Tibial artery (tissue), 4 donors: ENCODE measurements at places on chromosomes 1 and 21.
A peak's percentile ranks its signal among the peaks of the same experiment; 100 is the strongest.

DNA sequence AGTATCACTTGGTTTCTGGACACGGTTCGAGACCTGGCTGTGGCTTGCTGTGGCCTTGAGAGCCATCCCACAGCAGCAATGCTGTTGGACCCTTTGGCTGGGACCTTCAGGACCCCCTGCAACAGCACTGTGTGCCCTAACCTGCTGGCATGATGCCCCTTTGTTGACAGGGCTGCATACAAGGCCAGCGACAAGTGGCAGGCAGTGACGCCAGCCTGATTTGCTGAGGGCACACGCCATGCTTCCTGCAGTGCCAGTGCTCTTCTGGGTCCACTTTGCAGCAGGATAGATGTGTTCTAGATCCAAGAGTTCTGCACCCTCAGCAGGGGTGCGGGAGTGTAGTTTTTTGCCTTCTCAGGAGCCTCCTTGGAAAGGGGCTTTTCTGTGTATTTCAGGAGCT is 32.8 kb downstream of the COQ8A start:
- DNase-seq, result no peak

- DNase-seq, result no peak
Measured at GRCh38 chr1:112508278-112509004, at the start of gene WNT2B. Gene WNT2B, plus strand, starts transcription at chr1:112508965. Its CDS starts 298 bp downstream, at chr1:112509263.

DNA sequence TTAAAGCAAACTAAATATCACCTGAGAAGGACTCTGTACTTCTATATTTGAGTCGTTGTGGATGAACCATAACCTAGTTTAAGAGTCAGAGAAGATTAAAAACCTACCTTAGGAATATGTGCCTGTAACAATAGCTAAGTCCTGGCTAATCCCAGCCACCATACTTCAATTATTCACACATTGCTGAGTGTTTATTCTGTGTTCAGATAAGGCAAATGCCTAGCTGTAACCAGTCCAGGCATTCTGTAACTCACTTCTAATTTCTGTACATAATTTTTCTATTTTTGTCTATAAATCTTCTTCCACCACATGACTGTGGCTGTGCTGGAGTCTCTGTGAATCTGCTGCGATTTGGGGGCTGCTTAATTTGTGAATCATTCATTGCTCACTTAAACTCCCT is 441.9 kb upstream of the ADAMTS5 start:
- no peak for DNase-seq

DNA sequence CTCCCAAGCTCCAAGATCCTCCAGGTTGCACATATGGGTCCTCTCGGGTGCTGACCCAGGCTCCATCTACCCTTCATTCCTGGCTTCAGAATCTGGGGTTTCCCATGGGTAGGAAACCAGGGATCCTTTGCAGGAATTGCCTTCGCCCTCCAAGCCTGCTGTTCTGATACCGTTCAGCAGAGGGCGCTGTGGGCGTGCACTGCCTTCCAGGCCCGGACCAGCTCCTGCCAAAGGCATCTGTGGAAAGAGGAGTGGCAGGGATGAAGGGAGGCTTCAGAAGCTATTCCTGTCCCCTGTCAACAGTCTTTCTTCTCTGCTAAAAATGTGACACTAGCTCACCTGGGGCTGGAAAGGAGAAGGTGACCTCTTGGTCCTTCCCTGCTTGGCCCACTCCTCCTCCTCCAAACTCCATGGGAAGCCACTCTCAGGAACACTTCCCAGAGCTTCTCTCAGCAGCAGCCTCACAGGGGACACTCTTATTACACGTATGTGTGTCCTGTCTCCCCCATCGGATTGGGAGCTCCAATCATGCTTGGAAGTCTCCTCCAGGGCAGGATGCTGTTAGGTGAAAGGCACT is 71.2 kb downstream of the VWA5B1 start:
- no peak for DNase-seq

DNA sequence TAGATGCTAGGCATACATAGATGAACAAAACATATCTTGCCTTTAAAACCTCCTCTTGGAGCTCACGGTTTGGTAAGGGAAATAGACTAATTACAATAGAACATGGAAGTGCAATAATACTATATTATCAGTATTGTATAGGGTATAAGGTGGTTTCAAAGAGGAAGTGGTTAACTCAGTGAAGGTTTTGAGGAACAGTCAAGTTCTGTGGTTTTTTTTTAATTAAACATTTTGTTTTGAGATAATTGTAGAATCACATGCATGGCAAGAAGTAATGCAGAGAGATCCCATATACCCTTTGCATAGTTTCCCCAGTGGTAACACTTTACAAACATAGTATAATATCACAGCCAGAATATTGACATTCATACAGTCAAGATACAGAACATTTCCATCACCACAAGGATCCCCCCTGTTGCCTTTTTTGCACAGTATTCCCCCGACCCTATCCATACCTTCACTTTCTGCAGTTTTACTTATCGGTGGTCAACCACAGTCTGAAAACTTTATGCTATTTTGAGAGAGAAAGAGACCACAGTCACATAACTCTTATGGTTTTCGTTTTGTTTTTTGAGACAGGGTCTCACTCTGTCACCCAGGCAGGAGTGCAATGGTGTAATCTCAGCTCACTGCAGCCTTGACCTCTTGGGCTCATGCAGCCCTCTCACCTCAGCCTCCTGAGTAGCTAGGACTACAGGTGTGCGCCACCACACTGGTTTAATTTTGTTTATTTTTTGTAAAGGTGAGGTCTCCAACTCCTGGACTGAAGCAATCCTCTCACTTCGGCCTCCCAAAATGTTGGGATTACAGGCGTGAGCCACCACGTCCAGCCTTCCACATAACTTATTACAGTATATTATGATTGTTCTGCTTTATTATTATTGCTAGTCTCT is 60.5 kb upstream of the KIAA1614 start:
- DNase-seq, result no peak

GRCh38 chr21:34595457-34595856 is 19.5 kb downstream of the RCAN1 start:
- DNase-seq, result no peak

DNA sequence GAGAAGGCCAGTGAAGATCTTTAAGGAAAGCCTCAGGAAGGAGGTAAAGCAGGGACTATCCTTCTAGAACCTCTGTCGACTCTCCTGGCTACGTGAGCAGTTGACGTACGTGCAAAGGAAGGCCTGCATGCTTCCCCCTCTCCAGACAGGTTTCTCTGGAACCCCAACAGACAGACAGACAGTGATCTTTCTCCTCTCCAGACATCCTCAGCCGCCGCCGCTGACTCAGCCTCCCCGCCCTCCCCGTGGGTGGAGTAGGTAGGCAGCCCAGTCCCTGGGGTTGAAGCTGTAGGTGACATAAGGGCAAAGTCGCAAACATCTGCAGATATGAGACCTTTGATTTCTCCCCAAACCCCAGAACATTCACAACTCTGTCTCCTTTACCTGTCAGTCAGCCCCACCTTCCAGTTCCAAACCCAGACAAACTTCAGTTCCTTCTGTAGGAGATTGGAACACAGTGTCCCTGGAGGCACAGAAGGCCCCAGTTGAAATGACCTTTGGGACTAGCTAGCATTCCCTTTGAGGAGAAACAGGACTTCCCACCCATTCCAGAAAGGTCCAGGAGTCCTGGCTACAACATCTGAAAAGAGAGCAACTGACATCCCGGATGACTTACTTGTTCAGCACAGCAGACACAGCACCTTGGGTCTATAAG is 146.0 kb upstream of the JUN start:
- no peak for DNase-seq

GRCh38 chr1:158506369-158506987 is 34.5 kb downstream of the OR10R2 start:
- no peak for DNase-seq

DNA sequence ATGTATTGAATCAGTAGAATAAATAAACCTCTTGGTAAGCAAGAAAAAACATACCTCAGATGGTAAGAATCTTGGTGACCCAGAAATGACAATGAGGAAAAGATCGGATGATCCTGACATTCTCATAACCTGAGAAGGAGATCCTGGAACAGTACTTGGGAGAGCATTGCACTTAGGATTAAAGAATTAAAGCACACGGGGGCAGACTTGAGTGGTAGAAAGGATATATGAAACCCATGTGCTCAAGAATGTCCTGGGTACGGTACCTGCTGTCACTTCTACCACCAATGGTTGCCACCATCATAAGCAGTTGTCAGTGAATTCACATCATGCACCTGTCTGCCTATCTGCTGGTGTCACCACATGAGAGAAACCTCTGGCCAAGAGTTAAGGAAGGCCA is 108.9 kb upstream of the GJB5 start:
- DNase-seq, result no peak

DNA sequence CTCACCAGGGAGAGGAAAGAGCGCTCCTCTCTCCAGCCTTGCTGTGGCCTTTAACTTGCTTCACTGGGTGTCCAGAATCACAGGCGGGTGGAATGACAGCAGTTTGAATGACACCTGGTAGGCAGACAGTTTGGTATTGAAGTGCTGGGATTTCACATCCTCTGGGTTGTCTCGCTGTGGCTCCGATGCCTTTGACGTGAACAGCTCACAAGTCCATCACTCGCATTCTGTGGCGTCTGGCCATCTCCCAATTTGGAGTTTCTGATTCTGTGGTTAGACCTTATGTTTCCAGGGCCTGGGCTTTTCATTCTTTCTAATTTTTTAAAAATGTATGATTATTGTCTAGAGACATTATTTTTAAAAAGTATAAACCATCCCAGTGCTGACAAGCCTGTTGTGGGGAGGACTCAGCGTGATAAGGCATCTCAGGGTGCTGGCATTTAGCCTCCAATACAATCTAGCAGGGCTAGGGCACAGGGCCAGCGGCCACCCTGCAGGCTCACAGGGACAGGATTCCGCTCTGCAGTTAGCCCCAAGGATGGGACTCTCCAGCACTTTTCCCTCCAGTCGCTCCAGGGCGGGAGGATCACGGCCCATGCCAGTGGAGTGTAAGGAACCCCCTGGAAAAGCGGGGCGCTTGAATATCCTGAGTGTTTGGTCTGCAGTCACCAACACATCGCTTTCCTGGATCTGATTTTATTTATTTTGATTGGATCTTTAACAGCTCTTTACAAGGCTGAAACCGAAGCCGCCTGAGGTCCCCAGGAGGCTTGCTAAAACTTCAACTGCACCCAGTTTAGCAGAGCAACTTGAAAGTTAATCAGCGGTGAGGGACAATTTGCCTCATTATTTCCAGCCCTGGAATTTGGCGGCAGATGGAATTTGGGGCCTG is 178.3 kb downstream of the TRABD2B start:
- peak; percentile 82 for DNase-seq

- no peak for DNase-seq
Measured at GRCh38 chr1:206511362-206512057, 4.2 kb downstream of the RASSF5 start.

DNA sequence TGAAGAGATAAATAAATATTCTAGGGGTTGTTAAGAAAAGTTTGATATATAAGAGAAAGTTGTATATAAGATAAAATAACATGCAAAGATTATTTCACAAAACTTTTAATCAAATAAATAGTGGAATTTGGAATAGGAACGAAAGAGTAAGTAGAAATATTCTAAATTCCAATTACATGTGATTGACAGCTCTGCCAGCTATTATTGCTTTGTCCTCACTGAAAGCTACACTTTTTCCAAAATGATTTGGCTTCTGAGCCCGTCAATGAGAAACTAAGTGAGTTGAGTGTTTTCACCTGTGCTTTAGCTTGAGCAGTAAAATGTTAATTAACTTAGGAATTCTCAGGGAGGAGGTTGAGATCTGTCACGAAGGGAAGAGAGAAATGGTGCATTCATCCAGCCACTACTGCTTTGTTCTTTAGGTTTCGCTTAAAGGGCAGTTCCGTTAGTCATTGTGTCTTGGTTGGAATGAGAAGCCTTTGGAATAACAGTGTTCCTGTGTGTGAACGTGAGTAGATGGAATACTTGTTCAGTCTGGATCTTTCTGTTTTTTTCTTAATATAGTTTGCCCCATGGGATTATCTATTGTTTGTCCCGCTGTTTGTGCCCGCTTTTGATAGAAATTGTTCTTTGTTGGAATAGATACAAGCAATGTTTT is 63.3 kb upstream of the CR1L start:
- DNase-seq, result no peak

GRCh38 chr1:162020150-162020549 is 3.5 kb downstream of the OLFML2B start:
- DNase-seq, result no peak

GRCh38 chr1:24830680-24831272 is 85.5 kb downstream of the CLIC4 start:
- no peak for DNase-seq

GRCh38 chr21:15514073-15514946 is 215.5 kb upstream of the USP25 start:
- DNase-seq, result no peak

DNA sequence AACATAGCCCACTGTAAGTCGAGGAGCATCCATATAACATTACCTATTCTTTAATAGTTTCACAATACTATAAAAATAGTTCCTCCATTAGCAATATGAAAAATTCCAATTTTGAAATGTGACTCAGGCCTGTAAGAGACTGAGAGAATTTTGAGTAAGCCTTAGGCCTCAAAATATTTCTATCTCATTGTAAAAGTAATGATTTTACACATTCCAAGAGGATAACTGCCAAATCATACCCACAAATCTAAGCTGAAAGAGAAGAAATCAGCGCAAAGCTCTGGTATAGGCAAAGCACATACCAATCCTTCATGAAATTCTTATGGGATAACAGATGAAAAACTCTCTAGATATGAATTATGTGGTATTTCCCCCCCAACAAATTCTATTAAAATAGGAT is 144.1 kb downstream of the CDC42BPA start:
- DNase-seq, result no peak

- DNase-seq, result no peak
Measured at GRCh38 chr21:38041493-38041892, 125.2 kb upstream of the KCNJ6 start.

DNA sequence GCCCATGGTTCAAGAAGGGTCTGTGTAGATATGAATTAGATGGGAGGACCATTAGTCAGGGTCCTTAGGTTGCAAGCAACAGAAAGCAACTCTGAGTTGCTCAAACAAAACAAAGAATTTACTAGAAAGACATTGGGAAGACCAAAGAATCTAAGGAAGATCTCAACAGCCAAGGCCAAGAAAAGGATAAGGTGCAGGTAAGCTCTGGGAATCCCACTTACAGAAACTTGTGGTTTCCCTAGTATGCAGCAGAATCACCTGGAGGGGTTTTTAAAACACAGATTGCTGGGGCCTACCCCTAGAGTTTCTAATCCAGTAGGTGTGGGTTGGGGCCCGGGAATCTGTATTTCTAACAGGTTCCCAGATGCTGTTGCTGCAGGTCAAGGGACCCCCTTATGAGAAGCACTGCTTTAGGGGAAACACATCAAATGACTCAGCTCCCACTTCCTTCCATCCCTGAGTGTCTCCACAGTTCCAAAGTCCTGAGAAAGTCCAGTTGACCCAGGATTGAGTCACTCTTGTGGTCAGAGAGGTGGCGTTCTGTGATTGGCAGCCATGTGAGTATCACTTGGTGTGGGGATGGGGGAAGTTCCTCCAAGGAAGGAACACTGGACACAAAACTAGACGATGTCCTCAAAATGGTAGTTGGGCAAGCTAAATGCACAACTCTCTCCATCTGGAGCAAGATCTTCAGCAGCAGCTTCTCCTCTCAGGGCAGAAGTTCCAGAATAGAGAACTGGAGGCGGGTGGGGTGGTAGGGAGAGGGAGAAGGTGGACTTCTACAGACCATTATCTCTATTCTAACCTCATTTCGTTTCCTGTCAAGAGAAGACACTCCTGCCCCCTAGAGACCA is 24.2 kb upstream of the EYA3 start:
- peak; percentile 55 for DNase-seq

- DNase-seq, result no peak
Measured at GRCh38 chr1:220487297-220487820, 40.6 kb upstream of the MARK1 start.
